ENCODE measurements at places on chromosomes 1 and 21.

GRCh38 chr1:117312453-117313138 is 54.7 kb upstream of the MAN1A2 start:
- no peak for DNase-seq

DNA sequence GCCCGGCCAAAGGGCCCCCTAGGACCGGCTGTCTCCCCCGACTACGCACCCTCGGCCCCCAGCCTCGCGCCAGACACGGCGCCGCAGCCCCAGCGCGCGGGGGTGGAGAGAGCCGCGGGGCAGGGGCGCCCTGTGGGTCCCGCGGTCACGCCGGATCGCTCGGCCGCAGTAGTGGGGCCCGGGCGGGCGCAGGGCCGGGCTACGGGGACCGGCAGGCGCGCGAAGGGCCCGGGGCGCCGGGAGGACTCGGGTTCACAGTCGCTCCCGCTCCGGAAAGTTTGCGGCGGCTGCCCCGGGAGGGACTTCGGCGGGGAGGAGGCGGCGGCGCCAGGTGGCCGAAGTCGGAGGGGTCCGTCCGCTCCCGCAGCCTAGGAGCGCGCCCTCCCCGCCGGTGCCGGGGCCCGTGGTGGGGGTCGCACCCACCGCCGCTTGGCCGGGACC is 7.1 kb upstream of the ZNF669 start:
- DNase-seq = no peak

DNA sequence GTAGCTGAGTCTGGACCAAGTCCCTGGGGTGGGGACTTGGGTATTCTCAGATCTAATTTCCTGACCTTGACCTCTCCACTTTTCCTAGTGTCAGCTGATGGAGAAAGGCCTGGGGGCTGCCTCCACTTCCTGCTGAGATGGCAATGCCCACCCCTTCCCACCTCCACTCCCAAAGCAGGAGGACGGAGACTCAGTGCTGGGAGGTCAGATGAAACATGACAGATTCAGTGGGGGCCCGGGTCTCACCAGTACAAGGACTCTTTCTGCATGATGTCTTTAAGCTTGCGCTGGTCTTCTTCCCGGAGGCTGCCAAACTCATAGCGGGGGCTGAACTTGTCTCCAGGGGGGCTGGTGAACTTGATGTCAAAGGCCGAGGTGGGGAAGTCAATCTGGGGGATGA is 35.6 kb upstream of the PPP1R15B start:
- DNase-seq = no peak

DNA sequence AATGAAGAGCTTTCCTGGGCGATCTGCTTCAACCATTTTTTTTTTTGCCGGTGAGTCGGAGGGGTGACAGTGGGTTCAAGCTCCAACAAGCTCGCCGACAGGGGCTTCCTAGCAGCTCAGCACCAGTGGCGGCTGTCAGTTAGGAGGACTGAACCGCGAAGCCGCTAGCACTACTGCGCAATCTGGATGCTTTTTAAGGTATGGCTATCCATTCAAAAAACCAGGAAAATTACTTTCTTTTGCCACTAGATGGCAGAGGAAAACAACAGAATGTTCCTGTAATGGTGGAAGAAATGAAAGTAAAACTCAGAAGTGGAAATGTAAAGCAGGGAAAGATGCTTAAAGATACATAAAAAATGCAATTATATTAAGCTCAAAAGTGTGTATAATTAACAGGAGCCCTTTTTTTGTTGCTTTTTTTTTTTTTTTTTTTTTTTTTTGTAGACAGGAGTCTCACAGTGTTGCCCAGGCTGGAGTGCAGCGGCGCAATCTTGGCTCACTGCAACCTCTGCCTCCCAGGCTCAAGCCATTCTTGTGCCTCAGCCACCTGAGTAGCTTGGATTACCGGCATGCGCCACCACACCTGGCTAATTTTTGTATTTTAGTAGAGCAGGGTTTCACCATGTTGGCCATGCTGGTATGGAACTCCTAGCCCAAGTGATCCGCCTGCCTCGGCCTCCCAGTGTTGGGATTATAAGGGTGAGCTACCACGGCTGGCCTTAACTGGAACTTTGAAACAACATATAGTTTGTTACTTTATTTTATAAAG is 8.5 kb downstream of the KYAT3 start:
- DNase-seq = no peak

DNA sequence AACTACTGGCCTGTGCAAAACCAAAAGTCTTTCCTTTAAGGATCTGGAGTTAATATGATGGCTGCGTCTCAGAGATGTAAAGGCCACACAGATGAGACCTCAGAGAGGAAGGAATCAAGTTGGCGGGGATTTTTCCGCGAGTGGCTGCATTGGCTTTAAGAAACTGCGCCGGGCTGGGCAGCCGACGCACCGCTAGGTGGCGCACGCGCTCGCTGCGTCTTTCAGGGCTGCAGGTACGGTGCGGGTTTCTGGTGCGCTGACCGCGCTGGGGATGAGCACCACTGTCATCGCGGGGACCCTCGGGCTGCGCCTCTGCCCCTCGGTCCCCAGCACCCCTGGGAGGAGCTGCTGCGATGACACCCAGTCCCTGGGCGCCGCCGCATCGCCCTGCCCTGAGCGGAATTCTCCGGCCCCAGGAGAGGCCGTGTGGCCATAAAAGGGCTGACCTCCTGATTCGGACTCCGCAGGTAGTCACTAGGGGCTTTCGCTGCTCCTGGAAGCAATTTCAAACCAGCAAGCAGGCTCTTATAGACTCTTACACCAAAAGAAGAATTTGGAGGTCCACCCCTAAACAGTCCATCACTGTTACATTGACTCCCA is 241.0 kb downstream of the KCNJ6 start:
- no peak for DNase-seq

- DNase-seq = no peak
These were observed 10.8 kb downstream of the HHAT start for GRCh38 chr1:210339500-210339899.

- no peak for DNase-seq
These were observed 4.8 kb downstream of the EFHD2 start for GRCh38 chr1:15414445-15414983.

DNA sequence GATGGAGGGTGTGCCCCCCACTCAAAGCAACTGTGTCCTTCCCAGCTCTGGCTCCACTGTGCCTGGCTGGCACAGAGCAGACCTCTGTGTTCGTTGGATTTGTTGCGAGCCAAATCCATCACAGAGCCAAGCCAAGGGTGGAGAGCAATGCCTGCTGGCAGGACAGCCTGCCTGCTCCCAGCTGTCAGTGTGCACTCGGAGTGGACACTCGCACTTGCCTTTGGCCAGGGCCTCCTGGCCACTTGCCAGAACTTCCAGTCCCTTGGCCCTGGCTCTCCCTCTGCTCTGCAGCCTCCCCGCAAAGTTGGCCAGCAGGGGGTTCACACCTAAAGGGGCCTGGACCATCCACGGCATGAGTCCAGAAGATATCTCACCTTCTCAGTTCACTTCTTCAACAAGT is 16.4 kb downstream of the HEYL start:
- DNase-seq = no peak

DNA sequence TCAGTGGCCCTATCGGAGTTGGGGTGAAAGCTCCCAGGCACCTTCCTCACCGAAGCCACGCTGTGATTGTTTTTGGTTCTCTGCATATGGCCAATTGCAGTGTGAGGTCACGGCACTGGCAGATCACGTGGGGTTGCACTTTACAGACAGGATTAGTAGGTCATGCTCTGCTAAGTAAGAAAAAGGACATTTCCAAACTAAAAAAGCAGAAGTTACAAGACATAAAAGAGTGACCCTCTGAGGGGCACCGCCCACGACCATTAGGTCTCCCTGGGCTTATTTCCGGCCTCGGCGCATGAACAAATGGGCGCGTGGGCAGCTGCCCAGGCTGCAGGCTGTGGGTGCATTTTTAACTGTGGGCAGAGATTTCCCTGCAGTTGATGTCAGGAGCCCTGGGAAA is 2.0 kb downstream of the CAPN9 start:
- DNase-seq = no peak

DNA sequence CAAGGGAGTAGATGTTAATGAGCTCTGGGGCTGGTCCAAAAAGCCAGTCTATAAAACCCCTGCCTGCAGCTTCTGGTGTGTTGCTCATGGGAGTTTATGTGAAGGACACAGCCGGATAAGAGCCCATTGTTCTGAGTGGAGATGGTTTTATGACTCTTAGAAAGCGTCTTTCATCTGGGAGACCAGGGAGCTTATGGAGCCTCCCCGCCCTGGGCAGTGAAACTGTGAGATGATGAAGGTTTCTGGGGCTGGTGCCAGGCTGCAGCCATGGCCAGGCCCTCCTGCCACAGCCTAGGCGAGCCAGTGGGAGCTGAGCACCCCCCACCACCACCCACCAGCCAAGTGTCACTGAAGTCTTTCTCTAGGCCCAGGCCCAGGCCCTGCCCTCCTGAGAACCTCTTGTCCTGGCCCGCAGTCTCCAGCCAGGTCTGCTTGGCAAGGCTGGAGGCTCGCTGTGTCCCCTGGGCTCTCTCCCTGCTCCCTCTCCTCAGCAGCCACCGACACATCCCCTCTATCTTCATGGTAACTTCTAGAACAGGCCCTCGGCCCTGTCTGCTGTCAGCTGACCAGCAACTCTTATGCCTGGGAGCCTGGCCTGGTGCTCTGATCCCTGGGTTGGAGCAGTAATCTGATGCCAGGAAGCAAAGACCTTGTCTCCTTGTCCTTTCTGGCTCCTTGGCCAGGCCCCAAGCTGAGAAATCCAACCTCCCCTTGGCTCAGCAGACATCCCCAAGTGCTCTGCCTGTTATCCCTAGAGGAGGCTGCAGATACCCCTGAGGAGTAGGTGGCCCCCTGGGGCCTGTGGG is 7.6 kb upstream of the ARHGEF10L start:
- no peak for DNase-seq

- no peak for DNase-seq
These were observed 135.9 kb downstream of the NPHP4 start for GRCh38 chr1:5856246-5856815.

DNA sequence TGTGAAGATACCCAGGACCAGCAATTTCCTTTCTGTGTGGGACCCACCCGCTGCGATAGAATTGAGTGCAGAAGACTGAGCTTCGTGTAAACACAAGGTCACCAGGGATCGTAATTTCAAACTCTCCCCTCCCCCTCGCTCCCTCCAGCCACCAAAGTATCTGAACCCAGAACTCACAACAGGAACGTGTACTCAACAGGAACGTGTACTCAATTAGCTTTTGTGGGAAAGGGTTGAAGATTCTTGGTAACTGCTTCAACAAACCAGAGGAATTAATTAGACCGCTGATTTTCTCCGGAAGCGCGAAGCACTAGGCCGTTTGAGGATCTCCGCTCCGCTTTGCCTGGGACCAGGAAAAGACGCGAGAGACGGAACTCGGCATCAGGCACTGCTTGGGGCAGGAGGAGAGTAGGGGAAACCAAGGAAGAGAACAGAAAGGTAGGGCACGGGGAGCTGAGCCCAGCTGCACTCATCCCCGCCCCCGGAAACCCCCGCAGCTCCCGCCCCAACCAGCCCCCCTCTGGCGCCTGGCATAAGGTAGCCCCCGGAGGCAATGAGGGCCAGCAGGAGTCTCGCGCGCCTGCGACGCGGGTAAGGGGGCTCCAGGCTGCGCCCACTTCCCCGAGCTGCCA is 453 bp downstream of the DRAM2 start:
- no peak for DNase-seq

- no peak for DNase-seq
These were observed 74.7 kb downstream of the RUNX1 start for GRCh38 chr21:34974162-34974981.

DNA sequence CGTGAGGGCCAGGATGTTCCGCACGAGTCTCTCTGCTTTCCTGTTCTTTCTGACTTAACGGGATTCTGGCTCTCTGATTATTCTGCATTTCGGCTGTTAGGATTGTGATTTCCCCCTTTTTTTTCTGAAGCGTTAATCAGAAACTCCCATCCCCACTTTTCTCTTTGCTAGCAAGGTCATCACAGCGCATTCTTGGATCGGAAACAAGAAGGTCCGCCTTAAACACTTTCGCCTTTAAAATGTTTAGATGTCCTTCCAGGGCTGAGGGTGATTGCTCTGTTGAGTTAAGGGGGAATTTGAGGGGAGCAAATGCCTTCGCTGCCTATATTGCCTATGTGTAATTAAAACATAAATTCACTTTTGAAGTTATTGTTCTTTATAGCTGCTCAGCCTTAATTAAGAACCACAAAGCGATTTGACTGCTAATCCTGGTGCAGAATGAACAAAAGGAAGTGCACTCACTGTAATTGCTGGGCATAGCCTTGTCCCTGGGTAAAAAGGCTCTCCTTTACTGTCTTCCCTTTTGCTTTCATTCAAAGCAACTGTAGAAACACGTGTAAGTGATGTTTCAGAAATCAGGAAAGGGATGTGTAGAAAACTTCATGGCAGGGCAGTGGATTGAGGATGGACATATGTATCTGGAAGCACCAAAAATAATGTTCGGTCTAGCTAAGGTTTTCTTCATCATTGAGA is 1.2 kb downstream of the LAMC1 start:
- no peak for DNase-seq

- no peak for DNase-seq
These were observed 11.0 kb downstream of the PROX1 start for GRCh38 chr1:213998785-213999184.

GRCh38 chr1:88746916-88747315 is 62.8 kb downstream of the PKN2 start:
- DNase-seq = no peak

DNA sequence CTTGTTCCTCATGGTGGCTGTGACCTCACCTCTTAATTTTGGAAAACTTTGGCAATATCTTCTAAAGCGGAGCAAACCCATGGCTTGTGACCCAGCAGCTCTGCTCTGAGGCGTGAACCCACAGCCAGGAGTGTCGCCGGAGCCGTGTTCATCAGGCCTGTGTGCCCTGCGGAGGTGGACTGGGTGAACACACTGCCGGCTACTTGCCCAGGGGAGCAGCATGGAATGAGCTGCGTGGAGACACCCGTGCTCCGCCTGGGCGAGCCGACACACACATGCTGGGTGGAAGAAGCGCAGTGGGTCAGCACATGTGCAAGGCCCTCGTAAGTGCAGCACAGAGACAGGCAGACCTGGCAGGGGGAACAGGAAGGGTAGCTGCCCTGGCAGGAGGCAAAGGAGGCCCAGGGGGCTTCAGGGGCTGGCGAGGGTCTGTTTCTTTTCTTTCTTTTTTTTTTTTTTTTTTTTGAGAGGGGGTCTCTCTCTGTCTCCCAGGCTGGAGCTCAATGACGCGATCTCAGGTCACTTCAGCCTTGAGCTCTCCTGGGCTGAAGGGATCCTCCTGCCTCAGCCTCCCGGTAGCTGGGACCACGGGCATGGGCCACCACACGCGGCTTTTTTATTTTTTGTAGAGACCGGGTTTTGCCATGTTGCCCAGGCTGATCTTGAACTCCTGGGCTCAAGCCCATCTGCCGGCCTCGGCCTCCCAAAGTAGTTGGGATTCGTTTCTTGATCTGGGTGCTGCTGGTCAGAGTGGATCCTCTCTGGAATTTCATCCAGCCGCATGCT is 41.8 kb downstream of the AGPAT3 start:
- DNase-seq = no peak

DNA sequence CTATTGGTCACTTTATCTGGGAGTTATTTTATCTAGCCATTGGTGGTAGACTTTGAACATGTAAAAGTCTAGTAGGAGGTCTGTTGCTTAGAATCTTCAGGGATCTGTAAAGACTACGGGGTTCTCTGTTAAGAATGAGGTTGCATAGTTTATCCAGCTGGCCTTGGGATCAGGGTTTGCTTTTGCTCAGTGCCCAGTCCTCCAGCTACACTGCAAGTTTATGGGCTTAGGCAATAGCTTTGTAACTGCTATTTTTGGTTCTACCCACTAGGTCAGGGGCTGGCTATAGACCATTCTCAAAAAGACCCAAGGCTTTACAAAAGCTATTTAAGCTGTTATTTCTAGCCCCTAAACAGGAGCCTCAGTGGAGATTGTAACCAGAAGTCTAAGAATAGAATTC is 9.8 kb downstream of the SH3GLB1 start:
- DNase-seq = no peak
